Cerebellar cortex (tissue), 1 donor: ENCODE measurements at places on chromosomes 12 and 14.
A peak's percentile ranks its signal among the peaks of the same experiment; 100 is the strongest.

GRCh38 chr12:54526812-54527630, 22.4 kb upstream of the PDE1B start:
- DNase-seq, result peak; percentile 31

DNA sequence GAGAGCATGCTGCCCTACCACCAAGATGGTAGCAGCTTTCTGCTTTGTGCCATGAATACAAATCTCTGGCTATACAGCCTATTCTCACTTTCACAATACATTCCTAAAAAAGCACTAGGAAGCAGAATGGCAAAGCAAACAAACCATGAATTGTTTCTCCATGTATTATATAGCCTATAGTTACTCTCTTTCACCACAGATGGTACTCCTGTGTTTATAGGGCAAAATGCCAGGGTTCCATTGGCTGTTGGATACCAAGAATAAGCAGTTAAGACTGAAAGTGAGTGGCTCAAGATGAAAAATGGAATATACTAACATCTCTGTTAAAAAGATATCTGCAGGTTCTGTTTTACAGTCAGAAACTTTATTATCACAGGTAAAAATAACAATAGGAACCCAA, 11.1 kb downstream of the ARF3 start:
- peak; percentile 85 for DNase-seq

- no peak for DNase-seq
Observed at GRCh38 chr12:724194-724855, 28.1 kb upstream of the WNK1 start.

- DNase-seq, result no peak
Observed at GRCh38 chr12:25368557-25368956, 117.8 kb upstream of the KRAS start.
